ENCODE measurements at places on chromosomes 1 and 21.

DNA sequence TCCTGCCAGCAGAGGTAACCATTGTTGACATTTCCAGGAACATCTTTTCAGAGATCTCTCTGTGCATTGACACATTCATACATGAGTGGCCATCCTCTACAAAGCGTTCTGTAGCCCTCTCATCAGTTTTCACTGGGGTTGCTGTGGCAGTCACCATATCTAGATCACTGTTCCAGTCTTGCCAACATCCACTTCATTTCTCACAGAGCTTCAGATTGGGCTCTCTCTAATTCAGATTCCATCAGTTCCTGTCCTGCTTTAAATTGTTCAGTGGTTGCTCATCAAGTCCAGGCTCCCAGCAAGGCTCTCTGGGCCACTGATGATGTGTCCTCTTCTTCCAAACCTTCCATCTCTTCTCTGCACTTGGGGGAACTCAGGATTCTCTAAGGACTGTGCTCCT, 173.7 kb downstream of the KCNJ6 start:
- no peak for DNase-seq
- H3K27me3 ChIP-seq, result peaks cover 8% of the 10 kb centered on the region
- no peak overlapping the region for H3K27ac ChIP-seq
- H3K4me1 ChIP-seq, result no peaks in the 10 kb centered on the region
- no peaks in the 10 kb centered on the region for H3K36me3 ChIP-seq

GRCh38 chr1:239943761-239944160, 147.9 kb upstream of the FMN2 start:
- H3K4me3 ChIP-seq, result no peak overlapping the region
- no peaks in the 10 kb centered on the region for H3K36me3 ChIP-seq
- no peak overlapping the region for H3K27ac ChIP-seq
- H3K4me1 ChIP-seq, result no peaks in the 10 kb centered on the region
- H3K27me3 ChIP-seq, result no peaks in the 10 kb centered on the region

DNA sequence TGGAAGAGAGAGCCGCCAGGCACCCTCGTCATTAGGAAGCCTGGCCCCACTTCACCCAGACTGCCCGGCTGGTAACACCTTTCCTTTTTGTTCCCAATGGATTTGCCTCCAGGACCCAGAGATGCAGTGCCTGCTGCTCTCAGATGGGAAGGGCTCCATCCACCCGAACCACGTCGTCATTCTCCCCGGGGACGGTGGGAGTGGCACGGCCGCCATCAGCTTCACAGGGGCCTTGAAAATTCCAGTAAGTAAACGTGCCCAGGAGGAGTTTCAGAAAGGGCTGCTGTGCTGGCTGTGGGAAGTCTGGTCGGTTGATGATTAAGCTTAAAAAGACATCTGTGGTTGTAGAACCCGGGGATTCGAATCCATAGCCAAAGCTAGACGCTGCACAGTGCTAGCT, 45.2 kb downstream of the SLC37A1 start:
- DNase-seq, result no peak
- H3K27ac ChIP-seq, result no peak overlapping the region
- H3K4me1 ChIP-seq, result peaks cover 19% of the 10 kb centered on the region
- H3K4me3 ChIP-seq, result no peak overlapping the region

GRCh38 chr1:236065509-236066005, 667 bp upstream of the NID1 start:
- peak overlapping the region; percentile 38 for H3K27ac ChIP-seq
- H3K36me3 ChIP-seq, result peaks cover 3% of the 10 kb centered on the region
- H3K27me3 ChIP-seq, result peaks cover 12% of the 10 kb centered on the region
- peak overlapping the region; percentile 21 for H3K4me3 ChIP-seq
- peaks cover 11% of the 10 kb centered on the region for H3K4me1 ChIP-seq

DNA sequence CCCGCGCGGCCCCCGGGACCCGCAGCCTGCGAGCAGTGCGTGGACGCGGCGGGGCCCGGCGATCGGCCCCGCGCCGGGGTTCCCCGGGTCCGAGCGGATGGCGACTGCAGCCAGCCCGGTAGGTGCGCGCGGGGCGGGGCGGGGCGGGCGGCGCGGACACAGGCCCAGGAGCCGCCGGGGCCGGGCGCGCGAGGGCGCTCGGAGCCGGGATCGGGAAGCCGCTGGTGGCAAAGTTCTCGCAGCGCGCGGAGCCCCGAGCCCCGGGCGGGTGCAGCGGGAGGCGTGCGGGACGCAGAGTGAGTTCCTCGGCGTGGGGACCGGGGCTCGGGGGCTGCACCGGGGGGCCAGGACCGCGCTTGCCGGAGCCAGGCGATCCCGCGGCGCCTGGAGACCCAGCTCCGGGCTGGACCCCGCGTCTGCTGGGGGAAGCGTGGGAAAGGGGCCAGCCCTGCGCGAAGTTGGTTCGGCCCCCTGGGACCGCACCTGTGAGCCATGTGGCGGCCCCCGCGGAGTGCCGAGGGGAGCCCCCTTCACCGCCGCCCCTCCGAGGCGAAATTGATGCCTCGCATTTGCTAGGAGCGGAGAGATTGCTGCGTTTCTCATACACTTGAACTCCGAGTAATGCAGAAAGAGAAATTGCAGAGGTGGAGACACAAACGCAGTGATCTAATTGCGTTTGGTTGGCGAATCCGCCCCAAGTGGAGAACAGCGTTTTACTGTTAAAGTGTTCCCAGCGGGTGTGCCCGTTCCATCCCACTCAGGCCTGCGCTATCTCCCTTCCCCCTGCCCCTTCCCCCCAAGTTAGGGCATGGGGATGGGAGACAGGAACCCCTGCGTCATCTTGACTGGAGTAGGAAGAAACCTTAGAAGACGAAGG, 228.9 kb upstream of the TMEM51 start:
- peaks cover 23% of the 10 kb centered on the region for H3K27me3 ChIP-seq
- no peaks in the 10 kb centered on the region for H3K36me3 ChIP-seq
- H3K4me1 ChIP-seq, result peaks cover 3% of the 10 kb centered on the region
- peak; percentile 13 for DNase-seq

GRCh38 chr1:244301595-244302130, 150.0 kb downstream of the ADSS2 start:
- H3K36me3 ChIP-seq, result peaks cover 3% of the 10 kb centered on the region
- no peak for DNase-seq
- H3K27me3 ChIP-seq, result no peaks in the 10 kb centered on the region
- H3K27ac ChIP-seq, result no peak overlapping the region

DNA sequence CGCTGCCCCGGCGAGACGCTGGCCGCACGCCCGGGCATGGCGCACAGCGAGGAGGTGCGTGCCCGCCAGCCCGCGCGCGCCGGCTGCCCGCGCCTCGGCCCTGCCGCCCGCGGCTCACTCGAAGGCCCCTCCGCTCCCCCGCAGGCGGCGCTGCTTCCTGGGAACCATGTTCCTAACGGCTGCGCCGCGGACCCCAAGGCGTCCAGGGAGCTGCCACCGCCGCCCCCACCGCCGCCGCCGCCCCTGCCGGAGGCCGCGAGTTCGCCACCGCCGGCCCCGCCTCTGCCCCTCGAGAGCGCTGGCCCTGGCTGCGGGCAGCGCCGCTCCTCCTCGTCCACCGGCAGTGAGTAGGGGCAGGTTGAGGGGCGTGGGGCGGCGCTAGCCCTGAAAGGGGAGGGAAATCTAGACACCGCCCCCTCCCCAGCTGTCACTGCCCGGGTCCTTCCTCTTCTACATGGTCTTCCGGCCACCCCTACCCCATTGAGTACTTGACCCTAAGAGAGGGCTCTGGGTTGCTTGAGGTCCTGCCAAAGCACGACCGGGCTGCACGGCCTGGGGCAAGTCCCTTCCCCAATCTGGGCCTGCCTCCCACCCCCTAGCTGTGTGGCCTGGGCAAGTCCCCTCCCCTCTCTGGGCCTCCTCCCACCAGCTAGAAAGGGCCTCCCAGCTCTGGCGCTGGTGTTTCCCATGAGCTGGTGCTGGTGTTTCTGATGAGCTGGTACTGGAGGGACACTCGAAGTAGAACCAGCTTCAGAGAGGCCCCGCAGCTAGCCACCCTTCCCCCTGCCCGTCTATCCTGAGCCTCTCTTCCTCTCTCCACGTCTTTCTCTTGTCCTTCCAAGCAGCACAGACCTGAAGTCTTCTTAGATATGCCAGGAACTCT, 17.0 kb downstream of the TNFRSF25 start:
- peaks cover 18% of the 10 kb centered on the region for H3K4me1 ChIP-seq
- DNase-seq, result no peak
- peaks cover 37% of the 10 kb centered on the region for H3K27me3 ChIP-seq
- peak overlapping the region; percentile 57 for H3K4me3 ChIP-seq

DNA sequence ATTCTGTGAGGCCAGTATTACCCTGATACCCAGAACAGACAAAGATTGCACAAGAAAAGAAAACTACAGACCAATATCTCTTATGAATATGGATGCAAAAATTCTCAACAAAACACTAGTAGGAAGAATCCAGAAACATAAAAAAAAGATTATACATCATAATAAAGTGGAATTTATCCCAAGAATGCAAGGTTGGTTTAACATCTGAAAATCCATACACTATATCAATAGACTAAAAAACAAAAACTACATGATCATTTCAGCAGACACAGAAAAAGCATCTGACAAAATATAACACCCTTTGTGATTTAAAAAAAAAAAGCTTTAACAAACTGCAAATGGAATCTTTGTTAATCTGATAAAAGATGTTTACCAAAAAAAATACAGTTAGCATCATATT, 12.2 kb upstream of the MPL start:
- H3K27ac ChIP-seq, result no peak overlapping the region
- H3K4me1 ChIP-seq, result no peaks in the 10 kb centered on the region
- peaks cover 9% of the 10 kb centered on the region for H3K36me3 ChIP-seq
- H3K4me3 ChIP-seq, result no peak overlapping the region

DNA sequence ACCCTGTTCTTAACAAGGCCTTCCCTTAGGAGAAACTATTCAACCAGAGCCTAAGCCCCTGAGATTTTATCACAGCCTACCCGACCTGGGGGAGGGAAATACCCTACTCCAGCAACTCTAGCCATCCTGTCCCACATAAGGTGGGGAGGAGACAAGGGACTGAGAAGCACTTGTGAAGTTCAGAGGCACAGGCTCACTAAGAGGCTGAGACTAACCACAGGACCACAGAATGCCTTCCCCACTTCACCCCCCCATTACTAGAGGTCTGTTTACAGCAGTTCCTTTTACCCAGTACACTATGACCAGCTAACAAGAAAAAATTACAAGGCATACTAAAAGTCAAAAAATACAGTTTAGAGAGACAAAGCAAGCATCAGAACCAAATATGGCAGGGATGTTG, 86.8 kb downstream of the TEX35 start:
- H3K4me1 ChIP-seq, result peaks cover 50% of the 10 kb centered on the region
- H3K36me3 ChIP-seq, result peaks cover 27% of the 10 kb centered on the region
- peak overlapping the region; percentile 95 for H3K27ac ChIP-seq
- H3K4me3 ChIP-seq, result peak overlapping the region; percentile 37
- no peaks in the 10 kb centered on the region for H3K27me3 ChIP-seq

DNA sequence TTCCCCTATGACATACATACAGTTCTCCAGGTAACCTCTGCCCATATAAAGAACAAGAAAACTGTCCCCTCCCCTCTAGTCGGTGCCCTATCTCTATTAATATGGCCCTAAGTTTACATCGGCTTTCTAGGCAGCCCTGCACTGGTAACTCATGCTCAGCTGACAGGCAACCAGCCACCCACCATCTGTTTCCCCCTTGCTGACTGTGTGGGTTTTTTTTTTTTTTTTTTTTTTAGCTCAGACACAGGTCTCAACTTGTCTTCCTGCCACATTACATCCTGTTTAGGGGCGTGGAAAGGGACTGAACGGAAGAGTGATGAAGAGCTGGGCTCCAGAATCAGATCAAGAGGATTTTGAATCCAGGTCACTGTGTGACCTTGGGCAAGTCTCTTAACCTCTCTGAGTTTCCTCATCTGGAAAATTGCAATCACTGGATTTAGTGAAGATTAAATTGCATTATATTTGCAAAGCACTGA, 14.0 kb downstream of the LAPTM5 start:
- H3K27me3 ChIP-seq, result no peaks in the 10 kb centered on the region
- H3K4me3 ChIP-seq, result peak overlapping the region; percentile 58
- peak; percentile 64 for DNase-seq
- peak overlapping the region; percentile 97 for H3K27ac ChIP-seq
- H3K36me3 ChIP-seq, result peaks cover 40% of the 10 kb centered on the region
- peaks cover 75% of the 10 kb centered on the region for H3K4me1 ChIP-seq

DNA sequence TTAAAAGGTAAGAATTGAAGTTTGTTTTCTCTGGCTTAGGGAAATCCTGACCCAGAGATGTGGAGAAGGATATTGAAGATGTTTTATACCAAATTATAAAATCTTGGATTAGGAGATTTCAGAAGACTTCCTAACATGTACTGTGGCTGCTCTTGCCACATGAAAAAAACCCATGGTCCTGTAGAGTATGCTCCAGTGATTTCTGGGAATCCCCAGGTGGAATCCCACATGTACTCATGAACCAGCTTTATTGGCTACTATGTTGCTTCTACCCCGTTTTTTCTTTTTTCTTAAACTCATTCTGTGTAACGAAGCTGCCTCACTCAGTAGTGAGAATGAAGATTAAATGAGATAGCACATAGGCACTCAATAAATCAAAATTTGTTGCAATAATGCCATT, 132.7 kb upstream of the SGIP1 start:
- H3K27me3 ChIP-seq, result no peaks in the 10 kb centered on the region
- no peaks in the 10 kb centered on the region for H3K36me3 ChIP-seq
- peaks cover 54% of the 10 kb centered on the region for H3K4me1 ChIP-seq
- no peak for DNase-seq
- peak overlapping the region; percentile 76 for H3K27ac ChIP-seq

DNA sequence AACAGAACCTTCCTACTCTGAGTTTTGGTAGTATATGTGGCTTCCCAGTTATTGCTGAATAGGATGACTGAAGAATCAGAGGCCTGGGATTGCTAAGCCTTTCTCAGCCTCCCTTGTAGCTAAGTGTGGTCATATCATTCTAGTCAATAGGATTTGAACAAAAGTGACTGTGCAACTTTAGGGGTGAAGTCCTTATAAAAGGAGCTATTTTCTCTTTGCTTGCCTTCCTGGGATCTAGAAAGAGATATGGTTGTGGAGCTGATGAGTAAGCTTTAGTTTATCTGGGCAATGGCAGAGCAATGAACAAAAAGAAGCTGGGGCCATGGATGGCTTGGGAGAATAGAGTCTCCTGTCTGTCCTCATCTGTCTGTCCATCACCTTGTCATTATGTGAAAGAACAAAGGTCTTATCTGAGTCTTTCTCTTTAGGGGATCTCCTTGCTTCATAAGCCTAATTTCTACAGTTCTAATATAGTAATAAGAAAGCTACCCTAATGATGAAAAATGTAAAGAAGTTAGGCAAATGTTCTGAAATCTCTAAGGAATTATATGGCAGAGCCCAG, 91.5 kb downstream of the TENT5C start:
- H3K4me1 ChIP-seq, result peaks cover 5% of the 10 kb centered on the region
- no peak overlapping the region for H3K4me3 ChIP-seq
- DNase-seq, result no peak
- no peaks in the 10 kb centered on the region for H3K36me3 ChIP-seq
- H3K27me3 ChIP-seq, result peaks cover 6% of the 10 kb centered on the region

DNA sequence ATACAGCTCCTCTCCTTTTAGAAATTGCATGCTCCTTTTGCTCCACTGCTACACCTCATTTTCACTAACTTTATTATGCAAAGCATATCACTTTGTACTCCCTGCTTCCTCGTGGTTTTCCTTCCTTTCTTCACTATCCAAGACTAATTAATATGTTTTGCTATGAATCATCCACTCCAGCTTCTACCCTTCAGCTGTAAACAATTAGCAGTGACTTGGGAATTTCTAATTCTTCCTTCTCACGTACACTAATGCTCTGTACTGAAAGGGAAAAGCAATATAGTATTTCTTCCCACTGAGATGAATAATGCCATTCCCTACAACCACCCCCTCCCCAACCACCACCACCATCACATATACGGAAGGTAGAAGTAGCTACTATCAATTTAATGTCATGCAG, 1917.0 kb downstream of the MRPL39 start:
- H3K27me3 ChIP-seq, result no peaks in the 10 kb centered on the region
- no peak overlapping the region for H3K4me3 ChIP-seq
